ENCODE measurements at places on chromosomes 7 and 10.

GRCh38 chr7:97421307-97421930 is 303.9 kb downstream of the SDHAF3 start:
- no peak for DNase-seq

DNA sequence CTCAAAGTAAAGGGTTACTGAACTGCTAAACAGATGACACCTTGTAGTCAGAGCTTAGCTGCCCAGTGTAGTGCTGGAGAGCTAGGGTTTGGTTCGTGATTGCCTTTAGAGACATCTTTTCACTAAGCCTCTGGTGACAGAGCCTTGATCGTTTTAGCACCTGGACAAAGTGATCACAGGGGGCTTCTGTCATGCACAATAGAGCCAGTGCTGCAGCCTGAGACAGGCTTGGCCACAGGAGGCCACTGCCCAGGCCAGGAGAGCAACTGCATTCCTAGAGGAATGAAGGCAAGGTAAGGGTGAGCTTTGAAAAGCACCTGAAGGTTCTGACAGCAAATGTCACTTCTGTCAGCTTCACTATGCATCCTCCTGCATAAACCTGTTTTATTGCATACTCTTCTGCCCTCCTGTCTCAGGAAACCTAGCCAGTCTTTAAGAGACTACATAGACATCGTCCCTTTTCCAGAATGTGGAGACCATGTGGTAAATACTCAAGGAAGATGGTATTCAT is 122.9 kb downstream of the NPY start:
- DNase-seq = no peak

DNA sequence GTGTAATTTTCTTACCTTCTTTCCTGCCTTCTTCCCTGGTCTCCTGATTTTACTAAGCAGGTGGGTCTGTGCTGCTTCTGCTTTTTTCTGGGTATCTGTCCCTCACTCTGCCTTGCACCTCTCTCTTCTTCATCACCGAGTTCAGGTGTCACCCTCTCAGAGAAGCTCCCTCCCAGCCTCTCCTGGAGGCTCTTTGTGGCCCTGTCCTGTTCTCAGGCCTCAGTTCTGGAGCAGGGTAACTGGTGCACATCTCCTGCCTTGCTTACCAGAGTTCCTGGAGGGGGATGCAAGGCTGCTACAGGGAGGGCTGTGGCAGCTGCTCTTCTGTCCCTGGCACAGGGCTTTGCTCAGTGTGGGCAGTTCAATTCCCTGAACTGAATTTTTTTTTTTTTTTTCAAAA is 66.1 kb downstream of the RBM33 start:
- DNase-seq = no peak

GRCh38 chr7:43479042-43479441 is 103.9 kb upstream of the STK17A start:
- DNase-seq = no peak

DNA sequence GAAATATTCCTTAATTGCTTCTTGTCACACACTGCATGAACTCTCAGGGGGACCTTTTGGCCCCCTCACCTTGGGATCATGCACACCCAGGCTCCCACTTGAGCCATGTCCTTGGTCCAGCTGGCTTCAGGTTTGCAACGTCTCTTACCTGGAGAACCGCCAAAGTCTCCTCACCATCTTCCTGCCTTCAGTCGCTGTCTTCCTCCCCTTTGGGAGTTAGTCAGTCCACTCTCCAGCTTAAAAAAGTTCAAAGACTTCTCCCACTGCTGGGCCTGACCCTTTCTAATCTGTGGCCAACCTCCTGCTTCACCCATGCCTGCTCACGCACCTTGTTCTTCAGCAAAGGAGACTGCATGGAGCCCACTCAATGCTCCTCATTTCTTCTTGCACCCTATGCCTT is 82.6 kb upstream of the LRRC4 start:
- DNase-seq = no peak

DNA sequence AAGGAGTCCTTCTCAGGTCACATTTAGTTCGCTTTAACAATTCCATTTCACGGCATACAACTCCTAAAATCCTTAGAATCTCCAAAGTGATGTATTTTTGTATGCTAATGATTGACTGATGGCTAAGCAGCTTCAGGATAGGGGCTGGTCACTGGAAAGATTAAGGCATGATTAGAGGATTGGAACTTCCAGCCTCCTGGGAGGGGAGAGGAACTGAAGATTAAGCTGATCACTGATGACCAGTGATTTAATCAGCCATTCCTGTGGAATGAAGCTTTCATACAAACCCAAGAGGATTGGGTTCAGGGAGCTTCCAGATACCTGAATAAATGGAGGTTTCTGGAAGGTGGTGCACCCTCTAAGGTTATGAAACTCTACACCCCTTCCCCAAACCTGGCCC is 123.9 kb upstream of the CDK13 start:
- DNase-seq = no peak

- DNase-seq = no peak
These were observed 58.2 kb downstream of the TEX36 start for GRCh38 chr10:125624800-125625199.

- DNase-seq = no peak
These were observed 8.6 kb upstream of the CHRM2 start for GRCh38 chr7:136859803-136860202.

GRCh38 chr7:44793919-44794318 is 2.6 kb upstream of the PPIA start:
- no peak for DNase-seq

- peak; percentile 14 for DNase-seq
These were observed 79.5 kb upstream of the LEP start for GRCh38 chr7:128161466-128162125.

DNA sequence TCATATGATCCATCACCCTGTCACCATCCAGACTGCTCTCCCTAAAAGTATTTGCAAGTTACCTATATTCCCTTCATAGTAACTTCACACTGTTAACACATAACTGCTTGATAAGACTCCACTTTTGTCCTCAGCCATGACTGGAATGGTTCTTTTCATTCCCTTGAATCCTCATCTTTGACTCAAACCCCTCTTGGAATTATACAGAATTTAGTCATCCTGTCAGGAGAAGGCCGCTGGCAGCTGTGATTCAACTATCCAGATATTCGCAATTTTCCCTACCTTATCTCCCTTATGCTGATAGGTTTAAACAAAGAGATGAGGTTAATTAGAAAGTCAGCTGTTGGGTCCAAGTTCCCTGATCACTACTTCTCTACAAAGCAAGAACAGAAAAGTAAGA is 143.0 kb upstream of the HPS1 start:
- DNase-seq = no peak

DNA sequence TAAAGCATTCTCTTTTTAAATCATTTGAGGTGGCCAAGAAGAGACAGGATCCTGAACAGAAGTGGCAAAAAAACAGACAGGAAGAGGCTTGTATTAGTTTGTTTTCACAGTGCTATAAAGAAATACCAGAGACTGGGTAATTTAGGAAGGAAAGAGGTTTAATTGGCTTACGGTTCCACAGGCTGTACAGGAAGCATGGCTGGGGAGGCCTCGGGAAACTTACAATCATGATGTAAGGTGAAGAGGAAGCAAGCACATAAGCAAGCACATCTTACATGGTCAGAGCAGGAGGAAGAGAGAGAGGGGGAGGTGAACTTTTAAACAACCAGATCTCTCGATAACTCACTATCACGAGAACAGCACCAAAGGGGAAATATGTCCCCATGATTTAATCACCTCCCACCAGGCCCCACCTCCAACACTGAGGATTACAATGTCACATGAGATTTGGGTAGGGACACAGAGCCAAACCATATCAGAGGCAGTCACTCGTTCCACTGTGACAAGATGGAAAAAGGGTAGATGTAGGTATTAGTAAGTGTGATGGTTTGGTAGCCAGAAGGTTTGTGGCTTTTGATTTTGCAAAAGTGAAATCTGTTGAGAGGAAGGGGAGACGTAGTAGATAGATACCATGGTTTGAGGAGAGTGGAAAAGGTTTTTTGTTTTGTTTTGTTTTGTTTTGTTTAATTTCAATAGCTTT is 5.1 kb downstream of the MSRB2 start:
- DNase-seq = no peak

GRCh38 chr10:8060010-8060703 is 5.7 kb downstream of the GATA3 start:
- DNase-seq = peak; percentile 62

DNA sequence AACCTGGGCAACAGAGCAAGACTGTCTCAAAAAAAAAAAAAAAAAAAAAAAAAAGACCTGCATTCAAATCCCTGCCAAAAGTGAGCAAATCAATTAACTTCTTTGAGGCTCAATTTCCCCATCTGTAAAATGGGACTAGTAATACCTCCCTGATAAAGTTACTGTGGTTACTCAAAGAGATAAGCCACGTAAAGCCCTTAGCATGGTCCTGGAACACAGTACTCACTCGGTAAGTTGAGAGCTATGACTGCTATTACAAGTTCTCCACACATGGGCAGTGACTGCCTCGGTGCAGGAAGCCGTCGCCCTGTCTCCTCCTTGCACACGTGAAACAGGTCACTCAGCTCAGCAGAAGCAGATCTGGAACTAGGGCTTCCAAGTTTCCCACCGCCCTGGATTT is 37.9 kb downstream of the DDIT4 start:
- no peak for DNase-seq

DNA sequence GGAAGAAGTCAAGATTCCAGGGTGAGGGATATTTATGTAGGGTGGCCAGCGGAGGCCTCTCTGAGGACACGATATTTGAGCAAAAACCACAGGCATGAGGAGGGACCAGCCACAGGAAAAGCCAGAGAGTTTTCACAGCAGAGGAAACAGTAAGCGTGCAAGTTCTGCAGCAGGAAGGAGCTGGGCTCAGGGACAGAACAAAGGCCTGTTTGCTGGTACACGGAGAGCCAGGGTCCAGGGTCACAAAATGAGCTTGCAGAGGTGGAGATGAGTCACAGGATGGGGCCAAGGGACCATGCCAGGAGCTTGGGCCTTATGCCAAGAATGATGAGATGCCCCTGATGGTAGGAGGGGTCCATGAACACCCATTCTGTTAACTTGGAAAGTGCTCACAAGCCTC is 283.5 kb downstream of the PLXNA4 start:
- no peak for DNase-seq

DNA sequence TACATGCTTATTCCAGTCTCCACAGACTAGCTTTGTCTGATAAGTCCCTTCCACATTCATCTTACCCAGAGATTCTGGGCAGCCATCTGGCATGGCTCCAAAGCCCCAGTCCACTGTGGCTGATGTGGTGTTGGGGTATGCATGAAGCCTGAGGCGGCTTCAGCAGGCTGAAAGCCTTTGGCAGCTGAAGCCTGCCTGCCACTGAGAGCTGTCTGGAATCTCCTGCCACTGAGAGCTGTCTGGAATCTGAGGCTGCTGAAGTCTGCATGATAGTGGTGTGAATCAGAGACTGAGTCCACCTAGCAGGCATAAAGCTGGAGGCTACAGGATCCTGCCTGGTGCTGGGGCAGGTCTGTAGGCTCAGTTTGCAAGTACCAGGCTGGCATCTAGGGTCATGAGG is 87.1 kb downstream of the DYNC1I1 start:
- no peak for DNase-seq

GRCh38 chr7:105743351-105744090 is 132.9 kb downstream of the ATXN7L1 start:
- DNase-seq = no peak

DNA sequence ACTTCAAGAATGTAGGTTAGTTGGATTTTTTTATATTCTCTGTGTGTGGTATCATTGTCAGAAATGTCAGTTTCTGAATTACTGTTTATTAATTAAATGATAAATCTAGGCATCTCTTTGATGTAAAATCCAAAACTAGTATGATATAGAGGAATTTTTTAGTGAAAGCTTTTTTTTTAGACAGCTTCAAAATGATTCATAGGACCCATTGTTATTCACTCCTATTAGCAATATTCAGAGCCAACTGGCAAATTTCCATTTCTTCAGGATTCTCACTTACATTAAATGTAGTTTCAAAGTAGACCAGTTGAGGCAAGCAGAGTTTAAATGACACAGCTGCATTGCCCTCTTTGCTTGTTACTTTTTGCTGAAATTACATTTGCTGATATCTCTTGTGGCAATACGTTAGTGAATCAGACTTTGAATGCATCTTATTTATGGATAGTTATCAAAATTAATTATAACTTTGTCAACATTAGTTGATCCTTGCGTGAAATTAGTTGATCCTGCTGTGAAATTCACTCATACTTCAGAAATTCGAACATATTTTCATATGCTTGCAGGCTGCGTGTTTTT is 20.3 kb downstream of the ZNF277 start:
- DNase-seq = no peak

DNA sequence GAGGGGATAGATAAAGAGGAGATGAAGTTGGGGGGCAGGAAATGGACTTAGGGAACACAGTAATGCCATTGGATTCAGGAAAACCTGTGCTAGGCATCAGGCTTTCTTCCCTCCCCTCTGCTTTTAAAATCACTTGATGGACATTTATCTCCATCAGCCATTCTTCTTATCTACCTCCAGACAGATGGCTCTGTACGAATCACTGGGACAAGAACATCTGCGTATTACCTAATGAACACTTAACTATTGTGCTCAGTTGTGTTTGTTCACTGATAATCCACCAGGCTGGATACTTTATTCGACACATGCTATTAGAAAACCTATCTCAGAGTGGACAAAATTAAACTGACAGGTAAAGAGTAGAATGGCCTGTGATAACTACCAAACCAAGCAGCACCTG is 40.0 kb downstream of the TNKS2 start:
- DNase-seq = no peak

GRCh38 chr10:5334196-5334880 is 30.4 kb upstream of the UCN3 start:
- DNase-seq = no peak

GRCh38 chr7:70775570-70776156 is 356.3 kb upstream of the GALNT17 start:
- no peak for DNase-seq

GRCh38 chr7:12138421-12138820 is 72.7 kb upstream of the TMEM106B start:
- no peak for DNase-seq

DNA sequence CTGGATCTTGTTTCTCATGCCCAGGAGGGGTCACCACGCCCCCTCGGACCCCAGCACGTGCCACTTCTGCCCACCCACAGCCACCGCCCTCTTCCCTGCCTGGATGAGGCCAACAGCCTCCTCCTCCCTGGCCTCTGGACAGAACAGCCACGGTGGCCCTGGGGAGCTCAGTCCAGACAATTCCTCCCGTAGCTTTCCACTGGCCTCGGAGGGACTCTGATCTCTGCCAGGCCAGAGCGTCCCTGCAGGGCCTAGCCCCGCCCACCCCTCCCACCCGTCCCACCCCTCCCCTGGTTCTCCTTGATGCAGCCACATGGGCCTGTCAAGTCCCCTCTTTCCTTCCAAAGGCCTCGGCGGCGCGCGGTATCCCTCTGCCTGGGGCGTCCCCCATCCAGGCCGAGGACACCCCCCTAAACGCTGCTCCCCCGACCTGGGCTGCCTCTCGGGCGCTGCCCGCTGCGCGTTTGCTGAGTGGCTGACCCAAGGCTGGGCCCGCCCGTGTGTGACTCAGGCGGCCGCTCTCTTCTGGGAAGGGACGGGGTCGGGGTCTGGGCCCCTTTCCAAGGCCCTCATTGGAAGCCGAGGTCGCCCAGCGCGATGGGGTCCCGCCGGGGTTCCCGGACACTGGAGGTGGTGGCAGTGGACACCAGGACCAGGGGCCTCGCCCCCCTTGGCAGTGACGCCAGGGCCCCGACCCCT is 557 bp downstream of the TMEM120A start:
- DNase-seq = peak; percentile 85

GRCh38 chr7:107613439-107613838 is 33.4 kb downstream of the BCAP29 start:
- DNase-seq = no peak

- DNase-seq = no peak
These were observed 74.1 kb downstream of the FAM53B start for GRCh38 chr10:124669824-124670654.

Measured in ecto neural progenitor cell (in vitro differentiated cells).